ENCODE measurements at places on chromosomes 1 and 21.

DNA sequence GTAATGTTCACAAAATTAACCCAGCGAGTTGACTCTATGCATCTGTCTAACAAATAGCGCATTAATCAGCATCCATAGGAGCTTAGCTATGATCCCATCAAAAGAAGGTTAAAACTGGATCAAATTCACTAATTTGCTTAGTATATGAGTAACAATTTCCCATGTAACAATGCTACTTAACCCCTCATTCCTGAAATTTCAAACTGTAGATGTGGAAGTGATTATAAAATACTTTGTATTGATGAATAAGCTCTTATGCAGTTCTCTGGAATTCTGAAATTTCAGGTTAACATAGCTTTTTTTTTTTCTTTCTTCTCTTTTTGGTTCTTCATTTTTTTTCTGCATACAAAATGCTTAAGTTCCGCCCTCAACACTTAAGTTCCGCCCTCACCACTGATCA is 1272.7 kb downstream of the KCNT2 start:
- no peak for DNase-seq

DNA sequence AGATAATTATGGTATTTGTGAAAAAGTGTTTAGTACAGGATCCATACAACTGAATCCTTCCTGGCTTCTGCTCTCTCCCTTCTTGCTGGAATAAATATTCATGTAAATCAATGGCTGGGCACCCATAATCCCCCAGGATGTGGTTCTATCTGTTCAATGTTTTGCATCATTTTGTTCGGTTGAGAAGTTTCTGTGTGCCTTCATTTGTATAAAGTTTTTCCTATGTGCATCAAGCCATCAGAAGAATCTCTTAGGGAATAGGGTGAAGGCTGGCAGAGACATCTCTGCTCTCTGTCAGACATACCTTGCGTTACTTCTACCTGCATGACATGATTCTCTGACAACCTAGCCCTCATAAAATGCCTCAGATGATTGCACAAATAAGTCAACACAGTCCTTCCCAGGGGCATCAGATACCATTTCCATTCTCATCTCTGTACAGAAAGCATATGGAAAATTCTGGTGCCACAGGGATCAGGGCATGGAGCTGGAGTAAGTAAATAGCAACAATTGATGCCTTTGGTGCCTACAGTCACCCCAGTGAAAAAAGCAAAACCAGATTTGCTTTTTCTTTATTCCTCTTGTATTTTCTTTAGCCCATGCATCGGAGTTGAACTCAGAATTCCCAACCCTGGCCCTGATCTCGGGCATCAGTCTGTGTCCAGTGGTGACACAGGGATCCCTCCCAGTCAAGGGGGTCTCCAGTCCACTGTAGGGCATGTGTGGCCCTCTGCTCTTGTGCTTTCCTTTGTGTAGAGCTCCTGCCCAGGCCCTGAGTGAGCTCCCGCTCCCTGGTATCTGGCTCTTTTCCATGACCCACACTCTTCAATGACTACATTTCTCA is 39.7 kb upstream of the ATP1A1 start:
- DNase-seq = no peak

DNA sequence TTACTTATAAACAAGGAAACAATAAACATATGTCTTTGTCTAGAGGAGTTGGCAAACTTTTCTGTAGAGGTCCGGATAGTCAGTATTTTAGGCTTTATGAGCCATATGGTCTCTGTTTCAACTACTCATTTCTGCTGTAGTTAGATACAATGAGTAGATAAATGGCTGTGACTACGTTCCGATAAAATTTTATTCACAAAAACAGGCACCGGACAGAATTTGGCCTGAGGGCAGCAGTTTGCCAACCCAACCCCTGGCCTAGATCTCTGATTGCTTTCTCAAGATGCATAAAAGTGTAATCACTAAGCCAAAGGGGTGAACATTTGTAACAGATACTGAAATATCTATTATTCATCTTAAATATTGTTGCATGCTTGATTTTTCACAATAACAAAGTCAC is 123.1 kb upstream of the ESRRG start:
- DNase-seq = no peak

- no peak for DNase-seq
Measured at GRCh38 chr1:20093940-20094391, 24.0 kb downstream of the PLA2G5 start.

- no peak for DNase-seq
Measured at GRCh38 chr1:221525749-221526148, 216.1 kb downstream of the DUSP10 start.

GRCh38 chr1:89736937-89737733 is 83.7 kb upstream of the LRRC8D start:
- DNase-seq = no peak
